ENCODE measurements at places on chromosomes 5 and 9.

DNA sequence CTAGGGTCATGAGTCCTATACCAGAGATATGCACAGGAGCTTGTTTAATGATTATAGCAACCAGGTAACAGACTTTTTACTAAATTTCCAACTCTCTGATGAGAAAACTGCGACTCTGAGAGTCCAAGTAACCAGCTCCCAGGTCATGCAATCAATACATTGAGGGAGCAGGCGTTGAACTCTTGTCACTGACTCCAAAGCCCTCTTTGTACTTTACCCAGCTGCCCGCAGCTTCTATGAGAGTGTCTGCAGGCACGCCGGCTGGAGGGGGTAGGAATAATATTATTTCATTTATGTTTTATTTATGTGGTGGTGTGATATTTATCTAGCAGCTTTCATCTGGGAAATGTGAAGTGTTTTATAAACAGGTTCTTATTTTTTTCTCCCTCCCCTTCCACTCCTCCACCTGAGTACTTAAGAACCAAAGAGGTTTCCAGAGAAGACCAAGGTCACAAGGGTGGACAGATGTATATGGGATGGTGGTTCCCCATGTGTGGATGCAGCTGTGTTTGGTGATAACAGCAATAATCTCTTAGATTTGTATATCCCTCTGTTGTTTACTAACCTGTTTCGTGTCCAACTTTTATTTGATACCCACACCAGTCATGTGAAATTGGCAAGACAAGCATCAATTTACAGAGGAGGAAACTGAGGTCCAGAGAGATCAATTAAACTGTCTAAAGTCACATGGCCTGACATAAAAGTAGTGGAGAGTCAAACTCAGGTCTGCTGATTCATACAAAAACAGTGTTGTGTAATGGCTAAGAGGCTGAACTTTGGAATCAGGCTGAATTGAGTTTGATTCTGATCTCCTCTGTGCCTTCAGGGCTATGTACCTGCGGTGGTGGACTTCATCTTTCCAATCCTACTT is 140.2 kb upstream of the TRIM32 start:
- peak; percentile 25 for DNase-seq

DNA sequence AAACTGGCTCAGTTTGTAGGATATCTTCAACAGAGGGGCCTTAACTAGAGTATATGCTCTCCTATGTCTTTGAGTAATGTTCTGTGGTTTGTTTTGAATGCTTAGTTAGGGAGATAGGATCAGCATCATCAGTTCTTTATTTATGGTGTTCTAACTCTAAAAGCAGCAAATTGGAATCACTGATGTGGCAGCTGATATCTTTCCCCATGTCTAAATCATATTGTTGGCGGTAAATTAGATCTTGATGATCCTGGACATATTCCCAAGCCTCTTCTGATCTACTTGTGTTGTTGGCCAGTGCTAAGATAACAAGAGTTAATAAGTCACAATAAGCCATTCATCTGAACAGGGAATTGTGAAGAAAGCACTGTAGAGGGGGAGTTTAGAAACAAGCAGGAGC is 332.4 kb upstream of the DAB2 start:
- DNase-seq, result no peak

DNA sequence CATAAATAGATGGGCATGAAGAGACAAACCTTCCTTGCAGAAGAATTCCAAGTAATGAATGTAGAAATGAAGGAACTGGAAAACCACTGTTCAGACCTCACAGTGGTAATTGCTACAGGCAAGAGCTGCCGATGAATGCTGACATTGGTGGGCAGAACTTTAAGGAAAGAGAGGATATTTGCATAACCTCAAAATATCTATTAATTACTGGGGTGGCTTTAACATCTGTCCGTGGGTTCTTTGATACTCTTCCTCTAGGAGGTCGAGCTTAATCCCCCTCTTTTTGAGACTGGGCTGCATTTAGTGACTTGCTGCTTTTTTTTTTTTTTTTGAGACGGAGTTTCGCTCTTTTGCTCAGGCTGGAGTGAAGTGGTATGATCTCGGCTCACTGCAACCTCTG is 34.7 kb downstream of the LAMC3 start:
- DNase-seq, result no peak

GRCh38 chr5:59236986-59237385 is 654.1 kb downstream of the RAB3C start:
- no peak for DNase-seq

GRCh38 chr5:40410231-40410861 is 269.4 kb upstream of the PTGER4 start:
- DNase-seq, result no peak

GRCh38 chr9:95770653-95771131 is 104.8 kb upstream of the ERCC6L2 start:
- no peak for DNase-seq

DNA sequence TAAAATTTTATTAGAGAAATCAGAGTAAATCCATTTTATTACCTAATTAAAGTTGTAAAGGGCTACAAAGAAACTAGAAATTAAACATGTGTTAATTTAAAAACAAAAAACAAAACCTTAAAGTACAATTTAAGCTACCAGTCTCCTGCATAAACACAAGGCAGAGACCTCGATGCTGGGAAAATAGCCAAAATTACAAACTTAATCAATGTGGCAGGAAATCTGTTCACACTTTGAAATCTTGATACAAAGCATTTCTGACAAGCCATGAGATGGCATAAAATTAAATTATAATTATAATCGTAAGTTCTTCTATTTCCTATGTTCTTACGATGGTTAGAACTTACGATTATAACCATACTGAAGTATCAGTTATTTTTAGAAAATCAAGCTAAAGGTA is 158.0 kb upstream of the FREM1 start:
- no peak for DNase-seq

- DNase-seq, result no peak
Observed at GRCh38 chr5:34834794-34835089, 4.2 kb upstream of the TTC23L start.

DNA sequence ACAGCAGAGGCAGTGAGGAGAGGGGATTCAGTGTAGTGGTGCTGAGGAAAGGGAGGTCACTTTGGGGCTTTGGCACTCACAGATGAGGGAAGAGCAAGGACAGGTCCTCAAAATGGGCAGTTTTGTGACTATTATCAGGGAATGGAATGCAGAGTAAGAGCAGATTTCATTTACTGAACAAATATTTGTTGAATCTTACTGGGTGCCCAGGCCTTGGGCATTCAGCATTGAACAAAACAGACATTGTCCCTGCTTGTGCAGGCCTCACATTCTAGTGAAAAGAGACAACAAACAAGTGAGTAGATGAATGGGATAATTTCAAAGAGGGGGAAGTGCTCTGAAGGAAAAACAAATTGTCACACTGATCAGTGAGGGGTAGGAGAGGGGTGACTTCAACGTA is 404.1 kb downstream of the DMRT2 start:
- no peak for DNase-seq

- no peak for DNase-seq
Observed at GRCh38 chr9:134411440-134412297, 85.4 kb downstream of the RXRA start.

- no peak for DNase-seq
Observed at GRCh38 chr5:51657340-51658240, 274.3 kb downstream of the ISL1 start.

- DNase-seq, result no peak
Observed at GRCh38 chr5:156019571-156020180, 307.3 kb upstream of the SGCD start.

GRCh38 chr9:105757496-105758251 is 63.3 kb downstream of the TMEM38B start:
- no peak for DNase-seq

DNA sequence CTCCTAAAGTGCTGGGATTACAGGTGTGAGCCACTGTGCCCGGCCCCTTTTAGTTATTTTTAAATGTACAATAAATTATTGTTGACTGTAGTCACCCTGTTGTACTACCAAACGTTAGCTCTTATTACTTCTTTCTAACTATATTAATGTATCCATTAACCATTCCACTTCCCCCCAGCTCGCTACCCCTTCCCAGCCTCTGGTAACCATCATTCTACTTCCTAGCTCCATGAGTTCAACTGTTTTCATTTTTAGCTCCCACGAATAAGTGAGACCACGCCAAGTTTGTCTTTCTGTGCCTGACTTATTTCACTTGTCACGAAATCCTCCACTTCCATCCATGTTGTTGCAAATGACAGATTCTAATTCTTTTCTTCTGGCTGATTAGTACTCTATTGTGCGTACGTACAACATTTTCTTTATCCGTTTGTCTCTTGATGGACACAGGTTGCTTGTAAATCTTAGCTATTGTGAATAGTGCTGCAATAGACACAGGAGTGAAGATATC is 6.5 kb downstream of the LURAP1L start:
- DNase-seq, result no peak

- peak; percentile 87 for DNase-seq
Observed at GRCh38 chr5:122183098-122183787, 53.9 kb downstream of the ZNF474 start.

GRCh38 chr5:159208514-159209437 is 577 bp downstream of the RNF145 start:
- peak; percentile 48 for DNase-seq

DNA sequence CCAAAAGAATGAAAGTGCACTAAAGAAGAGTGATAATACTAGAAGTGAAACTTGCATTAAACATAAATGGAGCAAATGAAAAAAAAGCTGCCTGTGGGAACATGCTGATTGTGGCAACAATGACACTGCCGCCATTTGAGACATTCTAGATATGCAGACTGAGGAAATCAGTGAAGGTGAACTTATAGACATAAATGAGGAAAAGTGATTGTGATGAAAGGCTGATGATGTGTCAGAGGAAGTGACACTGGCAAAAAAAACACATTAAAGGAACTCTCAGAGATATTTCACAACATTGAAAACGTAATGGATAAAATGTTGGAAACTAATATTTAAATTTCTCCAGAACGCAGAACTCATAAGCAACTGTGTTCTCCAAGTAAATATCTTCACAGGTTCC is 1.2 kb downstream of the ERCC8 start:
- no peak for DNase-seq

DNA sequence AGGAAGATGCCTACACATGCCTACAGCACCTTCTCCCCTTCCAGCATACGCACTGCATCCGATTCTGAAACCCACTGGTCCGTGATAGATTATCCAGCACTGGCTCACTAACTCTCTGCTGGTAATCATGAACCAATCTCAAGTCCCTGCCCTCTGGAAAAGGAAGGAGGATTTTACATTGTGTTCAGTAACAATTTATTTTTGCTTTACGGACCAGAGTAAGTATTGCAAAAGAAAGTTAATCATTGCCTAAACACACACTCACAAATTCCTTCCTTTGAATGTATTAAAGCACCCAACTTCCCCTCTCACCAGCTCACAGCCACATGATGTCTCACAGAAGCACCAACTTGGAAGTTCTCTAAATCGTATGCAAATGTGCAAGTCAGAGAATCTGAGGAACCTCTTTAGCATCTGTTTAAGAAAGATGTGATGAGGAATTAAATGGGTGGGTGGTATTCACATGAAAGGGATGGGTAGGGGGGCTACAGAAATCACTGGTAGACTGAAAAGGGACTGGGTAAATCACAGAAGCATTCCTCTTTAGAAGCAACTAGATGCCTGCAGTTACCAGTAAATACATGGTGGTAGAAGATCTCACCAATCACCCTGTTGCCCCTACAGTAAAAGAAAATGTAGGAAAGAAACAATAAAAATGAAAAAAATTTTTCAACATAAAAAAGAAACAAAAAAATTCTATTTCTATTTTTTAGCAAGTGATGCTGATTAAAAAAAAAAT is 8.4 kb downstream of the GNAQ start:
- peak; percentile 83 for DNase-seq

- no peak for DNase-seq
Observed at GRCh38 chr5:59204114-59204897, 621.4 kb downstream of the RAB3C start.

DNA sequence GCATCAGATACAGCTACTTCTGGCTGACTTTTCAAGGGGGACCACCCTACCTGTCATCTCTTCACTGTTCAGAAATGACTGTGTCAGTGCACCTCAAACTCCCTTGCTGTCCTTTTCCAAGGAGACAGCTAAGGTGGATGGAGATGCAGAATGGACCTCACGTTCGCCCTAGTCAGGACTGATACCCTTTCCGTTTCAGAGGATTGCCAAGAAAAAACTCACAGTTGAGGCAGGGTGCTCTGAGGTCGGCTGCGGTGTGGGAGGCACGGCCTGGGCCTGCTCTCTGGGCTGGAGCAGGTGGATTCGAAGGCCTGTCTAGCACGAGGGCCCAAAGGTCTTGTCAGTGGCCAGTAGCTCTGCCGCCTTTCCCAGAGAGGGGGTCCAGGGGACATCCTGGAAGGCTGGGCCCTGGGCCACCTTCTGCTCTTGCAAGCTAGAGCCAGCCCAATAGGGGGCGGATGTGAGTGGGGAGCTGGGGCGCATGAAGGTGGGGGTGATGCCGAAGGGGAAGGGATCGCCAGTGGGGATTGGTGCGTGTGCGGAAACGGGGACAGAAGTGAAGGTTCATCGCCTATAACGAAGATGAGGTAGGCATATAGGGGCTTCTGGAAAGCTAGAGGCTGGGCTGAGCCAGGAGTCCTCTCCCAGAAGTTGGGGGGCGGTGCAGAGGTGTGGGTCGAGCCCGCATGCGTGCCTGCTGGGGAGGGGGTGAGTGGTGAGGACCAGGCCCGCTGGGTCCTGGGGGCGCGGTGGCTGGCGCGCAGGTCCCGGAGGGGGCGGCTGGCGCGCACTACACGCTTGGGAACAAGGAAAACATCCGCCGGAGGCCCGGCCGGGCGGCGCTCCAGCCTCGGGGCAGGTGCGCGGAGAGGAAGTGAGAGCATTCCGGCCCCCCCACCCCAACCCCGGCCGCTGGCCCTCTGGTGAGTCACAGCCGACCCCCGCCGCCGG is 2.5 kb upstream of the MSMP start:
- no peak for DNase-seq

GRCh38 chr5:177010153-177010552 is 3.6 kb upstream of the UIMC1 start:
- DNase-seq, result no peak

DNA sequence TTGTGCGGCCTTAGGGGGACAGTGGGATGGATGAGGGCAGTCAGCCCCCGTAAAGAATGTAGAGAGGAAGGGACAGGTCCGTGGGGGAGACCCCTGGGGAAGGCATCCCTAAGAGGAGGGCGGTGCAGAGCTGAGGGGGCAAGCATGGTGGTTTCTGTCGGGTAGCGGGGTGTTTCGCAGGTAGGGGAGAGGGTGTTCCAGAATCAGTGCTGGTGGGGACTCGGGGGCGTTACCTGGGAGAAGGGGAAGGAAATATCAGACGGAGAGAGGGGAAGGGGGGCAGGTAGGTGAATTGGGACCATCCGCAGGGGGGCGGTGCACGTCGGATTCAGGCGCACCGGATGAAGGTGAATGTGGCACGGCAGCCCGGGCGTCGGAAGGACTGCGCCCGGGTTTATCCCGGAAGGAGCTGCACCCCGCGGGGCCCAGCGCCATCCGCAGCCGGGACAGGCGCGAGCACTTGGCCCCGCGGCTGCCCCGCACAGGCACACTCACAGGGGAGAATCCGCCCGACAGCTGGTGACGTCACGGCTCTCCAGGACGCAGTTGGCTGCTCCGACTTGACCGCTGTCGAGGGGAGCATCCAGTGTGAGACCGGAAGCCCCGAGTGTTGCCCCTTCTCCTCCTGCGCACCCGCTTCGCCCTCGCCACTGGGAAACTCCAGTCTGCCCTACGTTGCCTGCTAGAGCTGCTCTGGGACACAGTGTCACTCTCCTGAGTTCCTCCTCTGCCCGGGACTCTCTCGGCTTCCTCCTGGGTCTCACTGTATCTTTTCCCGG is 1.3 kb downstream of the CD72 start:
- peak; percentile 50 for DNase-seq

Measured in AG10803 (cell line).